A549 treated with CpdA at 1 μM for 4 hours (cell line): ENCODE measurements at places on chromosomes 6 and 20. TPM values are rescaled to one million over a fixed set of nuclear protein-coding genes. Genes with fewer than 3 reads are reported as not detected.

The HNF4A gene
- 11.4 to 15.6 TPM (median 12.9 TPM) in 5 replicates for total RNA-seq

The C6orf58 gene
- total RNA-seq, result 0.14 to 0.21 TPM (median 0.21 TPM) in 3 of 5 replicates, not detected in the others

The KIFC1 gene
- 40.9 to 46.6 TPM (median 43.1 TPM) in 5 replicates for total RNA-seq

The HLA-DOB gene
- 0.10 to 0.29 TPM (median 0.22 TPM) in 3 of 5 replicates, not detected in the others for total RNA-seq

The FILIP1 gene
- total RNA-seq, result 0.20 to 0.48 TPM (median 0.32 TPM) in 5 replicates

The NOX3 gene
- total RNA-seq, result not detected in 5 replicates

The TINAG gene
- total RNA-seq, result 0.08 to 0.59 TPM in 2 of 5 replicates, not detected in the others

The TBXT gene
- total RNA-seq, result not detected in 5 replicates

The PSORS1C1 gene
- 3.3 to 6.4 TPM (median 4.2 TPM) in 5 replicates for total RNA-seq

The METTL24 gene
- not detected in 5 replicates for total RNA-seq

The CNPY3 gene
- 34.5 to 48.5 TPM (median 46.9 TPM) in 5 replicates for total RNA-seq

The EYS gene
- 0.08 to 0.14 TPM in 2 of 5 replicates, not detected in the others for total RNA-seq

The BPIFA1 gene
- total RNA-seq, result not detected in 5 replicates

The SNTA1 gene
- total RNA-seq, result 8.0 to 11.2 TPM (median 10.6 TPM) in 5 replicates
